ENCODE measurements at places on chromosomes 16 and 17. TPM values are rescaled to one million over a fixed set of nuclear protein-coding genes. Genes with fewer than 3 reads are reported as not detected.

- no peak for DNase-seq
Observed at GRCh38 chr16:55264949-55265348, 59.1 kb upstream of the IRX6 start.

DNA sequence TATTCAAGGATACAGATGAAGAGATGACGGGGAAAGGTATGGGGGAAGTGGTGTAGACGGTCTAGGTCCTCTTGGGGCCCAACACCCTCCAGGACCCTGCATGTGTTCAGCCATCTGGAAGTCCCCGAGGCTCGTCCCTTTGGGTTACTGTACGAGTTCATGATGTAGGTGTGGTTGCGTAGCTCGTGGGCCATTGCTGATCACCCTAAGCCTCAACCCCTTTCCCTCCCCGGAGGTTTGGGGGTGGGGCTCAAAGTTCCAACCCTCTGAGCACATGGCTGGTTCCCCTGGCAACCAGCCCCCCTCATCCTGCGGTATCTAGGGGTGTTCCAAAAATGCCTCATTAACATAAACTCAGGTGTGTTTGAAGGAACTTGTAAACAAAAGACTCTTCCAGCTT, 98.8 kb upstream of the METRNL start:
- no peak for DNase-seq

DNA sequence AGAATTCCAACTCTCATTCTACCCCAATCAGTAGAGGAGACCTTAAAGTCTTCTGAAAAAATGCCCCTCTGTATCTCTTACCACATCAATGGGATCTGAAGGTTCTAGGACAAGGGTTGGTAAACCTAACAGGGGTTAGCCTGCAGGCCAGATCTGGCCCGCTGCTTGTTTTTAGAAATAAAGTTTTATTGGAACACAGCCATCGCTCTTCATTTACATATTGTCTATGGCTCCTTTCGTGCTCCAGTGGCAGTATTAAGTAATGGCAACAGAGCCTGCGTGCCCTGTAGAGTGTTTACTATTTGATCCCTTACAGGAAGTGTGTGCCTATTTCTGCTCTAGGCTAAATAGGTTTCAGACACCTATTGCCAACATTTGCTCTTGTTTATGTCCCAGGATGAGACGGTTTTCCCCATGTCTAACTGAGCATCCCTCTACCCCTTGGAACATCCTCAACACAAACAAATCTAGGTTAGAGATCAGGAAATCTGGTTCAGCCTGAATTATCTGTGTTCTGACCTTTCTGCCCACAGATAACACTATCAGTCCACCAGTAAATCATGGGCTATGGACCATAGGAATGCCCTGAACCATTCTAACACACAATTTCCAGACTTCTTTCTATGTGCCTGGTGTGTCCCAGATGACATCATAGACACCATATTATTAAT, 44.2 kb upstream of the ERCC4 start:
- DNase-seq = no peak

- DNase-seq = no peak
Observed at GRCh38 chr17:59783221-59784047, 76.0 kb downstream of the VMP1 start.

GRCh38 chr16:15950869-15951268, 1.5 kb downstream of the ABCC1 start:
- DNase-seq = no peak

- DNase-seq = no peak
Observed at GRCh38 chr16:89847051-89847939, 19.0 kb downstream of the SPIRE2 start.

DNA sequence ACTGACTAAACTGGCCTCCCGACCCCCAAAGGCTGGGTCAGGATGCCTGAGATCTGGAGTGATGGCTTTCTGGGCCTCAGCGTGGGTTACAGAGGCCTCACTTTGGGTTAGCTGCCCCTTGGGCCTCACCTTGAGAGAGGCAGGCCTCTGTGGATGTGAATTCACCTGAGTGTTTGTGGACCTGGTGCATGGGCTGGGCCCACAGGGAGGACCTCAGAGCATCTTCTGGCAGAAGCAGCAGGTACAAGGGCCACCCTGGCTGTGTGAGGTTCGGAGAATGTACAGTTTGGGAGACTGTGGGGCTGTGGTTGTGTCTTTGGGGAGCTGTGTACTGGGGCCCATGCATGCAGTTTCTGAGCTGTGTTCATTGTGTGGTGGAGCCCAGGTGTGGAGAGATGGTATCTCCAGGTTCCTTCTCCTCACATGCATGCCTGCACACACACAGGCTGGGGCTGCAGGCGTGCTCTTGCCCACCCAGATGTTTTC, 18.3 kb downstream of the RARA start:
- no peak for DNase-seq

The C17orf67 gene
- total RNA-seq = 3.3 TPM

- no peak for DNase-seq
Observed at GRCh38 chr17:68719431-68719830, 118.3 kb upstream of the FAM20A start.

The ARHGAP44 gene
- 7.4 TPM for total RNA-seq

DNA sequence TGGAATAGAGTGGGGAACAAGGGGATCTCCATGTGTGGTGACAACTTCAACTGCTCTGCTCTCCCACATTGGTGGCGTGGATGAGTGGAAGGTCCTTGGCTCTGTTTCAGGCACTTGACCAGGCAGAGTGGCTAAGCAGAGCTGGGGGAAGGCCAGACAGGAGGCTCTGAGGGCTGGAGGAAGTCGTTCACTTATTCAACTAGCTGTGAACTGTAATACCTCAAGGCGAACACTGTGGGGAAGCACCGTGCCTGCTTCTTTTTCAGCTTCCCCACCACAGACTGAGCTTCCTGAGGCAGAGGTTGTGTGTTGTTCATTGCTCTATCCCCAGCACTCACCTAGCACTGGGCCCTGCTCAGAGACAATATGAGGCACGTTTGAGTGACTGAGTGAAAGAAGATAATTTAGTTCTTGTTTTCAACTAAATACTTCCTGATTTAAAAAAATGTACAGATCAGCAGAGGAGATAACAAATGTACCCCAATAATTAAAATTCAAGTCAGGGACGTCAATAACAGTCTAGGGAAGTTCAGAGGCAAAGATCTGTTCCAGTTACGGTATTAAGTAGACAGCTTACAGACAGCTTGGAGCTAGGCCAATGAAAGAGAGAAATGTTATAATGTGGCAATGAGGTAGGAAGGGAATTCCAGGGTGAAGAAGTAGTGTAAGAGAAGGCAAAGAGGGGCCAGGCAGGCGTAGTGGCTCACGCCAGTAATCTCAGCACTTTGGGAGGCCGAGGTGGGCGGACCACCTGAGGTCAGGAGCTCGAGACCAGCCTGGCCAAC, 34.7 kb downstream of the MYO18A start:
- DNase-seq = peak; percentile 75

The WFIKKN1 gene
- 1.0 TPM for total RNA-seq

The SLC5A10 gene
- not detected for total RNA-seq

The CCL22 gene
- total RNA-seq = 0.29 TPM

GRCh38 chr17:71681427-71682173, 439.2 kb upstream of the SOX9 start:
- DNase-seq = no peak

The ADAD2 gene
- 0.33 TPM for total RNA-seq

GRCh38 chr16:4395055-4395726, 21.2 kb downstream of the CORO7 start:
- DNase-seq = no peak

DNA sequence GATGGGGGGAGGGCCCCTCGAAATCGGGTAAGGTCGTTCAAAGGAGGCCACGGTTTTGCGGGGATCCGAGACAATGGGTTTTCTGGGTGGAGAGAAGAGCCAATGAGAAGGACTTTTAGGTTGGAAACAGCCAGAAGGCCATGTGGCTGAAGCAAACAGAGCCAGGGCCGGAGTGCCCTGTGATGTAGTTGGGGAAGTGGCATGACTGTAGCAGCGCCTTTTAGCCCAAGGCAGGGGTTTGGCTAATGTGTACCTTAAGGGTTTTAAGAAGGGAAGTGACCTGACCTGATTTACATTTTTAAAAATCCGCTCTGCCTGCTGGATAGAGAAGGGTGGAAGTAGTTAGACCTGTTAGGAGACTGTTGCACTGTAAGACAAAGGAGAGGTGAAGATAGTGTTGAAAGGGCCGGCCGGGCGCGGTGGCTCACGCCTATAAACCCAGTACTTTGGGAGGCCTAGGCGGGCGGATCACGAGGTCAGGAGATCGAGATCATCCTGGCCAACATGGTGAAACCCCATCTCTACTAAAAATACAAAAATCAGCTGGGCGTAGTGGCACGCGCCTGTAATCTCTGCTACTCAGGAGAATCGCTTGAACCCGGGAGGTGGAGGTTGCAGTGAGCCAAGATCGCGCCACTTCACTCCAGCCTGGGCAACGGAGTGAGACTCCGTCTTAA, 1.0 kb downstream of the LYRM1 start:
- DNase-seq = no peak

- DNase-seq = no peak
Observed at GRCh38 chr16:10990378-10990777, 46.0 kb downstream of the CLEC16A start.

GRCh38 chr17:40038882-40039513, 15.2 kb downstream of the MED24 start:
- DNase-seq = peak; percentile 85

The AANAT gene
- not detected for total RNA-seq

GRCh38 chr16:76265434-76266045, 11.7 kb upstream of the CNTNAP4 start:
- DNase-seq = no peak

The IRX6 gene
- 0.16 TPM for total RNA-seq

The EZH1 gene
- 72.4 TPM for total RNA-seq

DNA sequence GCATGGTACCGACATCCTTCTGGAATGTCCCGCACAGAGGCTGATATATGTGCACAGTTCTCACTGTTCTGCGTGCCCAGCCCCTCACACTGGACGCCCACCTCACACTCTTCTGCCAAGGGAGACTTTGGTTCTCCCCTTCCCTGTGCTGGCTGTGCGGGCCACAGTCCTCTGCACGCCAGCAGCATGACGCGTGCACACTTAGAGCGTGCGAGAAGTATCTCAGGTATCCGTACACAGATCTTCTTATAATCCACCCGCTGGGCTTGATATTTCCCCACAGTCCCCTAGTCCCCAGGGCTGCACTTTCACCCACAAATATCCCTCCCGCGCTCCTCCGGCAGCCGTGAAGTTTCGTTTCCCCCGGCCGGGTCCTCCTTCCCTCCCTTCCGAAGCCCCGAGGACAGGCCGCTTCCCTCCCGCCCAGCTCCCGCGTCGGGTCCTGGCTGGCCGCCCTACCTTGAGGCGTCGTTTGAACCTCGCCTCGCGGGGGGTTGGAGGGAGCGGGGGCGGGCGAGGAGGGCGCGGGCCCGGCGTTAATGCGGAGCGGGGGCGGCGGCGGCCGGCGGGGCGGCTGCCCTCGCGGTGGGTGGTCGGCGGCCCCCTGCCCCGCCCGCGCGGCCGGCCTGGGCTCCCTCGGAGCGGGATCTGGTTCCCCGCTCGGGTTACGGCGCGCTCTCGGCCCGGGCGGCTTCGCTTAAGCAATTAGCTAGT, 5.0 kb upstream of the FOXF1 start:
- DNase-seq = no peak

- peak; percentile 78 for DNase-seq
Observed at GRCh38 chr17:29591146-29591736, 1.7 kb upstream of the ANKRD13B start.

DNA sequence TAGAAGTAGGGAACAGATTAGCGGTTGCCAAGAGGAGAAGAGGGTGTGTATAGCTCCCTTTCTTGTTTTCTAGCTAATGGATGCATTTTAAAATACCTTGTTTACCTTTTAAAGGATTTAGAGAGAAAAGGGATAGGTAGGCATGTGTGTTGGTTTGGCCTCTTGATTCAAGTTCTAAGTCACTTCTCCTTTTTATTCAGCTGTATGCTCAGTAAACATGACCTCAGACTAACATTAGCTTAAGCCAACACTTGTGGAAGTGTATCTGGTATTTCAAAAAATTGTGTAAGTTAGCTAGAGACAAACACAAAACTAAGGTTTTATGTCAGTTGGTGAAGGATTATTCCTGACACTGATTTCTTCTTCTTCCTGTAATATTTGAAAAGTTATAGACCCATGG, 204.1 kb upstream of the NOG start:
- no peak for DNase-seq

The SEPTIN12 gene
- not detected for total RNA-seq

GRCh38 chr17:21252796-21253645, at the start of gene NATD1:
Gene NATD1, minus strand, starts transcription at chr17:21253410. Its CDS starts 146 bp downstream, at chr17:21253264.
- DNase-seq = peak; percentile 94

DNA sequence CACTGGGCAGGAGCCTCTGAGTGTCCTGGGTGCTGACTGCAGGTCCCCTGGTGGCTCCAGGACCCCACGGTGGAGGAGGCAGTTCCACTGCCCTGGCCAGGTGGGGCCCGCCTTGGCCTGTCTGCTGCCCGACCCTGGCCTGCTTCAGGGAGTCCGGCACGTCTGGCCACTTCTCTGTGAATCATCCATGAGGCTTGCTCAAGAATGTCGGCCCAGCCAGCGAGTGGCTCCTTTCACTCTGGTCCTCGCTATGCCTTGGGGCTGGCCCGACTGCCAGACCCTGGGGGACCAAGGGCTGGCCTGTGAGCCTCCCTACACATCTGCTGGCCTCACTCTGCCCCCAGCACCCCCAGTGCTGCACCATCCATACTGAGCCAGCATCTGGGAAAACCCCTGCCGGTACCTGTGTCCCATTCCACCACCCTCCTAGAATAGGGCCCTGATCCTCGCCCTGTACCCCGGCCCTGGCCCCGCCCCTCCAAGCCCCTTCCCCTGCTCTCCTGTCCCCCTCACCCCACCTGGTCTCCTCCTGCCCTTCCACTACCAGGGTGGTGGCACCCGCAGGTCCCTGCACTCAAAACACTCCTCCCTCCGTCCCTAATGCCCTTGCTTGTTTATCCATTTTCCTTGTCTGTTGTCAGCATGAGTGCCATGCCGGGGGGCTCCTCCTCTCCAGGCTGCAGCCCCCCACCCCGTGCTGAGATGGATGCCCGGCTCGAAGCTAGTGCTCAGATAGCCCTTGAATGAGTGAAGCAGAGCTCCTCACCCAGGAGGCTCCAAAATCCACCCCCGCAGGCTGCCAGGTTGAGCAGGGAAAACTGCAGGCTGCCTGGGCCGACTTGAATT, 35.5 kb downstream of the ADCY7 start:
- DNase-seq = peak; percentile 70

DNA sequence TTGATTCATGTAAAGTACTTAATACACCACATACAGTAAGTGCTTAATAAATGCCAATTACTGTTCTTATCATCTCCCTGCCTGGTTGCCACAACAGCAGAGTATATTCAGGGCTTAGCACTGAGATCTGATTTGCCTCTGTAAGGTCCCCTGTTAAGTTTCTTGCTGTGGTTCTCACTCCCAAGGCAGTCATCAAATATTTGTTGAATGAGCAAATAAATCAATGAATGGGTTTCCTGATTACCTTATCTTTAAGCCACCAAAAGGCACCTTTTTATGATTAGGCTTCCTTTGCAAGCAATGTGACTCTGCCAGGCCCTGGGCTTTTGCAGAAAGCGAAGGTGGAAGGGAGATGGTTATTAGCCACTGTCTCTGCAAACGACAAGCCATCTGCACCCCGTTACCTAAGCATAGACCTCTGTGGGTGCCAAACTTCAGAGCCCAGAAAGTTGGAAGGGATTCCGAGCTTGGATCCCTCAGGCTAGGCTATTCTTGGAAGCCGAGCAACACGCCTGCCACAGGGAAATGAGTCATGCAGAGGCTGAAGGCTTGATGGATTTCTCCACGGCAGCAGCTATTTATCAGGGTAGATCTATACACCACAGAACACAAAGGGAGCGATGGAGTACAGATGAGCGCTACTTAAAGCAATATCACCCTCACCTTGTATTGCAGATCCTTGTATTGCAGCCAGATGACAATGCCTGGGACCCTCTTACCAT, 102.0 kb downstream of the GRIN2A start:
- peak; percentile 72 for DNase-seq

The PDILT gene
- total RNA-seq = not detected

The FBXL16 gene
- 0.16 TPM for total RNA-seq

The DNAI2 gene
- not detected for total RNA-seq

The KCNAB3 gene
- total RNA-seq = 1.9 TPM

The KCNH6 gene
- not detected for total RNA-seq
